Fibroblast of lung (primary cell): ENCODE measurements at places on chromosomes 12 and 14. TPM values are rescaled to one million over a fixed set of nuclear protein-coding genes. Genes with fewer than 3 reads are reported as not detected.

SIX6 gene
- not detected in 2 replicates for total RNA-seq

PROX2 gene
- total RNA-seq: not detected in 2 replicates

KRT6B gene
- not detected in 2 replicates for total RNA-seq

KCNJ8 gene
- total RNA-seq: 7.4 and 13.2 TPM in 2 replicates

GNB3 gene
- total RNA-seq: 1.3 and 1.7 TPM in 2 replicates

C1S gene
- total RNA-seq: 997 and 1,549 TPM in 2 replicates

PRB2 gene
- not detected in 2 replicates for total RNA-seq

TMEM233 gene
- under 0.01 TPM in 2 replicates for total RNA-seq

PIWIL1 gene
- total RNA-seq: not detected in 2 replicates
